Esophagus squamous epithelium (tissue), 5 donors: ENCODE measurements at places on chromosomes 7 and 10.

DNA sequence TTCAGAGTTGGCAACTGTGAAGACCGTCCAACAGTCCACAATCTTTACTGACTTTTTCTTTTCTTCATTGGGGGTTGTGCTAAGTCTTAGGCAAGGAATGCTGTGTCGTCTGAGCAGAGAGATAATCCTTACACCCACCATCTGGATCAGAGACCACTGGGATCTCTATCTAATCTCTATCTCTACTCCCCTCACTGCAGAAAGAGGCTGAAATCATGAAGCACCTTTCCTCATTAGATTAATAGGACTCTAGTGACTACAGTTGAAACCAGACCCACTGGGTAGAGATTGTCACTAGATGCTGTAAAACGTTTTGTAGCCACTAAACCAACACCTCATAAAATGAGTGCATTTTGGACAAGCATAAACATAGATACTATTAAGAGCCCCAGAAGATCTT is 387.4 kb upstream of the CELF2 start:
- DNase-seq = no peak

GRCh38 chr10:128440513-128441160 is 314.4 kb upstream of the MKI67 start:
- DNase-seq = no peak

DNA sequence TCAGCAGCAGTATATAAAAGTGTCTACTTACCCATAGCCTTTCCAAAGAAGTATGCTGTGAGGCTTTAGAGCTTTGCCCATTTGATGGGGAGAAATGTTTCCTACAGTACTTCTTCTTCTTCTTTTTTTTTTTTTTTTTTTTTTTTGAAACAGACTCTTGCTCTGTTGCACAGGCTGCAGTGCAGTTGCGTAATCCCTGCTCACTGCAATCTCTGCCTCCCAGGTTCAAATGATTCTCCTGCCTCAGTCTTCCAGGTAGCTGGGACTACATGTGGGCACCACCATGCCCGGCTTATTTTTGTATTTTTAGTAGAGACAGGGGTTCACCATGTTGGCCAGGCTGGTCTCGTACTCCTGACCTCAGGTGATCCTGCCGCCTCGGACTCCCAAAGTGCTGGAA is 101.7 kb upstream of the TMEM26 start:
- DNase-seq = no peak

- no peak for DNase-seq
These were observed 56.1 kb downstream of the FEZF1 start for GRCh38 chr7:122248472-122248871.

DNA sequence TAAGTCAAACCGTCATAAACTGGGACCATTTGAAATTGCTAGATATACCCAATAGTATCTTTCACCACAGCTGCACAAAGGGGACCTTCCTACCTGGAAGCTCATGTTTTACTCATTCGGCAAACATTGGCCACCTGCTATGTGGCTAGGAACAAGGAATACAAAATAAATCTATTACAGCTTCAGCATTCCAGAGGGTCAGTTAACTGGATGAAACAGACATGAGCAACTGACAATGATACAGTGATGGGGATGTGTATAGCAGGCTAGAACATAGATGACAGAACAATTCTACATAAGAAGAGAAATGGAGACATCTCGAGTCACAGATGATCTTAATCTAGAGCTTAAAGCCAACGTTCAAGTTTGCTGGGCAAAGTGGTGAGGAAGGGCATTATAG is 3.1 kb upstream of the SMURF1 start:
- DNase-seq = no peak

GRCh38 chr10:33248638-33249037 is 85.8 kb downstream of the NRP1 start:
- no peak for DNase-seq

- DNase-seq = no peak
These were observed 121.6 kb upstream of the SDK1 start for GRCh38 chr7:3179456-3179855.

- no peak for DNase-seq
These were observed 117.1 kb downstream of the DYNC2I1 start for GRCh38 chr7:158973440-158973839.

DNA sequence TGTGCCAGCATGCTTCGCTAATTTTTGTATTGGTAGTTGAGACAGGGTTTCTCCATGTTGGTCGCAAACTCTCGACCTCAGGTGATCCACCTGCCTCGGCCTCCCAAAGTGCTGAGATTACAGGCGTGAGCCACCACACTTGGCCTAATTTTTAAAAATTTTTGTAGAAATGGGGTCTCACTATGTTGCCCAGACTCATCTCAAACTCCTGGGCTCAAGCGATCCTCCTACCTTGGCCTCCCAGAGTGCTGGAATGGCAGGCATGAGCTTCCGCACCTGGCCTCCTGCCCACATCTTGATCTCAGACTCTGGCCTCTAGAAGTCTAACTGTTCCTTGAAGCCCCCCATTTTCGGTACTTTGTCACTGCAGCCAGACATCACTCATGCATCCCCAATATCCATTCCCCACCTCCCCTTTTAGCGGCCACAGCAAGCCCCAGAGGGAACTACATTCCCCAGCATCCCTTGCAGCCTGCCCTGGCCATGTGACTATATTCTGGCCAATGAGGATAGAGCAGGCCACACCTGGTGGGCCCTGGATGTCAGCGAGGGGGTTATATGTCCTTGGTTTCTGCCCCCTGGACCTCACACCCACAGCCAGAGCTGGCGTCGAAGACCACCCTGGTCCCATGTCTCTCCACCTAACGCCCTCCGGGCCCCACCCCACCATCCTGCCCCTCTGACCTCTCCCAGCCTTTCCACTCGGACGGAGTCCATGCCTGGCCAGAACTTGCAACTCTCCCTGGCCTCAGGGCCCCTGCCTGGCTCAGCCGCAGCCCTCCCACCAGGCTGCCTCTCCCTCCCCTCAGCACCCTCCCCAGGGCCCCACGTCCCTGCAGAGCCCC is 33.8 kb downstream of the MICALL2 start:
- no peak for DNase-seq

- no peak for DNase-seq
These were observed 69.9 kb downstream of the INPP5A start for GRCh38 chr10:132607491-132607890.

- DNase-seq = no peak
These were observed 33.6 kb upstream of the A1CF start for GRCh38 chr10:50919010-50919409.
